Jurkat, Clone E6-1 (cell line): ENCODE measurements at places on chromosomes 7 and 10.

GRCh38 chr7:138245682-138246081 is 169.4 kb downstream of the AKR1D1 start:
- DNase-seq = no peak

DNA sequence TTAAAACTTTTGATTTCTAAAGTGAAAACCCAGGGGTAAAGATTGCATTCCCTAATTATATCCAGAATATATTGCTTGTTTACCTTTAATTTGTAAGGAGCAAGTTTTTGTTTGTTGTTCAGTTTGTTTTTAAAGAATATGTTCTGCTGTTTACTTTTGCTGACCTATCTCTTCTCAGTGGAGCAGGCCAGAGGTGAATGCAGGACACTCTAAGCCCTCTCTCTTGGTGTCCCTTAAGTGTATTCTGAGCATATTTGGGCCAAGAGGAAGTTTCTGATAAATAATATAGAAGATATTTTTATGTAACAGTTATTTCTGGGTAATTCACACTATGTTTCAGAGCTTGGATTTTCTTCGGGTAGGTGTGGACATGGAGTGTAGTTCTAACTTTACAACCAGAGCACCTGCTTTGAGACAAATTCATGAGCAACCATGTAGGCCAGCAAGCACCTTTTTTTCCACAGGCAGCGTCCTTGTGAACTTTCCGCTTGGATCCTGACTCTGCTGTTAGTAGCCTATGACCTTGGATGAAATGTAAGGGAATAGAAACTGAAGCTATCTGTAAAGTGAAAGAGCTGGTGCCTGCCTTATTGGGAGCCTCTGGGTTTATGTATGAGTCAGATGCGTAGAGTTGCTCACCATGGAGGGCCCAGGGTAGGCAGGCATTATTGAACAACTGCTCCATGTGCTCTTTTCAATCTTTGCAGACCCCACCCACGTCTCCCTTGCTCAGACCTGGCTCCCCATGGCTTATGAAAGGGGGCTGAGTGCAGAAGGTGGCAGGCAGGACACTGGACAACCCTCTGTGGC is 16.1 kb downstream of the OGDH start:
- no peak for DNase-seq

GRCh38 chr7:32094516-32094915 is 24.3 kb upstream of the PDE1C start:
- no peak for DNase-seq

DNA sequence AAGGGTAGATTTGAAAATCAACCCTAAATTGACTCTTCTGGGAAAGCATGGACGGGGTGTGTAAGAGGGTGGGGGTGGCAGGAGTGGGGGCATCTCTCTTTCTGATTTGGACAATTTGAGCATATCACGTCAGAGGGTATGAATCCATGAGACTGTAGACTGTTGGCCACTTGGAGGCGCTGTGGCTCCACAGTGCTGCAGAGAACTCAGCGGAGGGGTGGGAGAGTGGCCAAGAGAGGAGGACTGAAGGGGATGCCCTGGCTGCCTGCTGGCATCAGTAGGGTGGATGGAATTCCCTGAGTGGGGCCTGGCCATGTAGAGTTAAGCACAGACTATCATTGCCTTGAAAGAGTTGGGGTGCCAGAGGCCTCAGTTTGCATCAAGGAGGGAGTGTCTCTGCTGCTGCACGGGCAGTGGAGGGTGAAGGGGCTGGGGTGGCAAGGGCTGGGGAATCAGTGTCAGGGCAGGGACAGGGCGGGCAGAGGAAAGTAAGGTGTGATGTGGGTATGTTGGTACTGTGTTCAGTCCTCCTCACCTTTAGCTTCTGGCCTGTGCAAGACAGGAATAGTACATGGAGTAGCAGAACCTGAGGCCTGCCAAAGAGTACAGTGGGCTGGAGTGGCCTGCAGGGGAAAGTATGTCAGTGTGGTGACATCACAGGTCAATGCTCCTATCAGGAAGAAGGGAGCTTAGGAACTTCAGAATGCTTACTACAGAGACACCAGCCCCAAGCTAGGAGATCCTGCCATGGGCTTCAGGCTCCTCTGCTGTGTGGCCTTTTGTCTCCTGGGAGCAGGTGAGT is 133.5 kb upstream of the PRSS58 start:
- DNase-seq = peak; percentile 60

- no peak for DNase-seq
Observed at GRCh38 chr7:37448011-37448635, 541 bp downstream of the ELMO1 start.

GRCh38 chr7:47377741-47378140 is 204.2 kb downstream of the TNS3 start:
- DNase-seq = no peak

GRCh38 chr10:80397014-80397413 is 11.3 kb upstream of the PRXL2A start:
- no peak for DNase-seq

GRCh38 chr7:157830331-157830730 is 493.5 kb downstream of the DNAJB6 start:
- DNase-seq = no peak

- DNase-seq = no peak
Observed at GRCh38 chr7:132817949-132818348, 241.7 kb upstream of the PLXNA4 start.

DNA sequence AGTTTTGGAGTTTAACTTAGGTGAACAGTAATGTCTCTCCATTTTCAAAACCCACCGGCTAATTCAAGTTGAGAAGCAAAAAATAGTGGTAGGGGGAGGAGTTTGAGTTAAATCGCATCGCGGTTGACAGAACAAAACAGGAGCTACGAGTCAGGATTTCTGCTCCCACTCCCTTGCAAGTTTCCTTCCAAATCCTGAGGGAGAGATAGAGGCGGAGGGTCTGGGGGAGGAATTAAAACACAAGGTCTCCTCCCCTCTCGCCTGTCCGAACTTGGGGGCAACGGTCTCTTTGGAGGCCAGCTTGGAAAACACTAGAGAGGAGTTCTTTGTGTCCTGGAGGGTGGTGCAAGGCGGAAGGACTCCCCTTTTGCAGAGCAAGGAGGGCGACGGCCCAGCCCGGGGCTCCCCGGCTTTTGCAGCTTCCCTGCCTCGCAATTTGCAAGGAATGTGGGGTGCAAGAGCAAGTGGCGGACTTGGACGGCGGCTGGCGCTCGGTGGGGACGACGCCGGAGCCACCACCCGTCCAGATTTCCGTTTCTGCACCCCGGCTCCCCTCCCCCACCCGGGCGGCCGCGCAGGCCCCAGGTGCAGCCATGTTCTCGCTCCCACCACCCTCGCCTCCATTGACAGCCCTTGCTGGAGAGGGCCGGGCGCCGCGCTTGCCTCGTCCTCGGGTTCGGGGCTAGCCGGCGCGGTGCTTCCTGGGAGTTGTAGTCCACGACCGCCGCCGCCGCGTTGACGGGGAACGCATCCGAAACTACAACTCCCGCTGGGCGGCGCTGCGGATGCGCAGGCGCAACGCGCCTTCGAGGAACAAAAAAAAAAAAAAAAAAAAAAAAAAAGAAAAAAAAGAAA is 454 bp upstream of the GTF2I start:
- DNase-seq = peak; percentile 95

GRCh38 chr7:2043316-2044039 is 189.3 kb downstream of the MAD1L1 start:
- DNase-seq = no peak

GRCh38 chr10:100731407-100732240 is 13.8 kb upstream of the PAX2 start:
- DNase-seq = no peak

DNA sequence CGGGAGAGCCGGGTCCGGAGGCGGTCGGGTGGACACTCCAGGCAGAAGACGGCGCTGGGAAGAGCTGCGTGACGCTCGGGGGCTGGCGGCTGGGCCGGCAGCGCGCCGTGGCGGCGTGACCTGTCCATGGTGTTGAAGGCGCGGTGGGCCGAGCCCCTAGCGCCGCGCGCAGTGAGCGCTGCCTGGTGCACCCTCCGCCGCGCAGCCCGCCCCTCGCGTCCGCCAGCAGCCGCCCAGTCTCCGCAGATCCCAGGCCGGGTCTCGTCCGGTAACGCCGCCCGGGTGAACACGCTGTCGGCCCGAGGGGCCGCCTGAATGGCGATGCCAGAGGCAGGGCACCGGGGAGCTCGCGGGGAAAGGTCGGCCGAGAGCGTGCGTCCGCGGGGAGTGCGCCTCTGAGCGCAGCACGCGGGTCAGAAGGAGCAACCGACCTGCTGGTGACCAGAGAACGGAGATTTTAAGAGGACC is 657 bp upstream of the TMEM178B start:
- no peak for DNase-seq
